CD4-positive, alpha-beta T cell treated with Interleukin-6 at 100 ng/mL for 8 hours (primary cell): ENCODE measurements at places on chromosomes 11 and 22.
A peak's percentile ranks its signal among the peaks of the same experiment; 100 is the strongest.

DNA sequence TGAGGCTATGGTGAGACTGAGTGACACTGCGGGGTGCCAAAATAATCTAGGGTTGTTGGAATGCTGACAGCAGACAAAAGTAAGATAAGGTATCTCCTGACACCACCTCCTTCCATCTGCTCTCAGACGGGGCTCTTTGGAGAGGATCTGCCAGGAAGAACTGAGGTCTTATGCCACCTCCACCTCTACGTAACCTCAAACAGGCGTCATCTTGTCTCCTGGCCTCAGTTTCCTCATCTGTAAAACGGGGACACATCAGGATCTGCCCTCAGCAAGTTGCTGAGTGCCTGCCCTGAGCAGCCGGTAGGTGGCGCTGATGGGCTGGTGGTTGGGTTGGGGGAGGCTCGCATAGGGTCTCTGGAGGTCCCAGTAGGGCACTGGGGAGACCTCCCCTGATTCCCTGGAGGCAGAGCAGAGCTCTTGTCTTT is 1.7 kb upstream of the MYEOV start:
- peak; percentile 40 for DNase-seq

DNA sequence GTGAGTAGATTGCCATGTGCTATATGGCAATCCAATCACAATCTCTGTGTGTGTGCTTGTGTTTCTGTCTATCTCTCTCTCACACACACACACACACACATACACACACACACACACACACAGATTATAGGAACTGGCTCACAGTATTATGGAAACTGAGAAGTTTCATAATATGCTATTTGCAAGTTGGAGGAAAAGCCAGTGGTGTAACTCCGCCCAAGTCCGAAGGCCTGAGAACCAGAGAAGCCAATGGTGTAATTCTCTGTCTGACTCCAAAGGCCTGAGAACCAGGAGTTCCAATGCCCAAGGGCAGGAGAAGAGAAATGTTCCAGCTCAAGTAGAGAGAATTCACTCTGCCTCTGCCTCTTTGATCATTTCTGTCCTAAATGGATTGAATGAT is 37.2 kb downstream of the GLYATL2 start:
- no peak for DNase-seq

DNA sequence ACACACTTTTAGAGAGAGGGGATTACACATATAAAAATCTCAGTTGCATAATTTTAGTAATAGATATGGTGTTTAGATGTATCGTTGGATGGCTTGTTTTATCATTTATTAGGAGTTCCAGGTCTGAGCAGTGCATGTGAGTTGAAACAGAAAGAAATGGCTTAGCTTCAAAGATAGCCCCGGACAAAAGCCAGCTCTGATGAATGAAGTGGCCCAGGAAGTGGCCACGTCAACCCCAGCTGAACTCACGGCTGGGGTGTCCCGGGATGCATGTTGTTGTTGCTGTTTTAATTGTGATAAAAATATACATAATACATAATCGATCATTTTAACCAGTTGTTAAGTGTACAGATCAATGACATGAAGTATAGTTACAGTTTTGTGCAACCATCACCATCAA is 1513.6 kb downstream of the BRD1 start:
- no peak for DNase-seq

DNA sequence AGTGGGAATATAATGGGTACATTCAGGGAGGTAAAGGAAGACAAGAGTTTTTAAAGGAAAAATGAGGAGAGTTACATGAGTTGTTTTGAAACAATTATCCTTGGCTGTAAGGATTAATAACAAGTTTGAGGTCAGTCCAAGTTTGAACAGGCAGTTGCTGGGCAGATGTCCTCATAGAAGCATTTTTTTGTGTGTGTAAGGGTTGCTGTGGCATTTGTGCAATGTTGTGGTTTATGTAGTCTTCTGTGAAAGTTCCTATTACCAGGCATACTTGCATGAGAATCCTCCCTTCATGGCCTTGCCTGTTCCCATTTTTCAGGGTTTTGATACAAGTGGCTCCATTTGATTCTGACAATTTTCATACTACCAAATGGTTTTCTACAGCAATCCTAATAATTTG is 400.2 kb downstream of the KCNA4 start:
- DNase-seq = no peak

DNA sequence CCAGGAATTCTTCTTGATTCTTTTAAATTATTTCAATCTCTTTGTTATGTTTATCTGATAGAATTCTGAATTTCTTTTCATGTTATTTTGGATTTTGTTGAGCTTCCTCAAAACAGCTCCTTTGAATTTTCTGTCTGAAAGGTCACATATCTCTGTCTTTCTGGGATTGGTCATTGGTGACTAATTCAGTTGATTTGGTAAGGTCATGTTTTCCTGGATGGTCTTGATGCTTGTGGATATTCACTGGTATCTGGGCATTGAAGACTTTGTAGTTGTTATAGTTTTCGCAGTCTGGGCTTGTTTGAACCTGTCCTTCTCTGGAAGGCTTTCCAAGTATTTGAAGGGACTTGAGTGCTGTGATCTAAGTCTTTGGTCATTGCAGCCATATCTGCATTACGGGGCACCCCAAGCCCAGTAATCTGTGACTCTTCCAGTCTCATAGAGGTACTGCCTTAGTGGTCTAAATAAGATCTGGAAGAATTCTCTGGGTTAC is 18.9 kb upstream of the INSC start:
- DNase-seq = no peak

DNA sequence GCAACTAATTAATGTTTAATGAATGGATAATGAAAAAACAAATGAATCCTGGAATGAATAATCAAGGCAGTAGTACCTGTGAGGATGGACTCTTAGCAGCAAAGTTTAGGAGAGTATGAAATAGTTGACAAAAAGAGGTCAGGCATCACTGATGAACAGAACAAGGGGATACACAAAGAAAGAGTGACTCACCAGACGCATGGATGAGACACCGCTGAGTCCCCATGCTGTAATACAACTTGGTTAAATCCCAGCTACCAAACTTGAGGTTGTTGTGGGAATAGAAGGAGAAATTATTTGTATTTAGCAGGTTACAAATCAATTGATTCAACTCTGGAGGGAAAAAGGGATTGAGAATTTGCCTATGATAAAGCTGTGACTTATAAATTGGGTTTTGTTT is 976.9 kb upstream of the TENM4 start:
- DNase-seq = no peak

- no peak for DNase-seq
Observed at GRCh38 chr11:1777737-1778136, 14.0 kb upstream of the CTSD start.
